Activated CD4-positive, alpha-beta T cell treated with anti-CD3 and anti-CD28 coated beads for 36 hours (primary cell): ENCODE measurements at places on chromosomes 13 and 19.
A peak's percentile ranks its signal among the peaks of the same experiment; 100 is the strongest.

- peak; percentile 60 for DNase-seq
These were observed 14.1 kb downstream of the SHANK1 start for GRCh38 chr19:50705422-50706019.

DNA sequence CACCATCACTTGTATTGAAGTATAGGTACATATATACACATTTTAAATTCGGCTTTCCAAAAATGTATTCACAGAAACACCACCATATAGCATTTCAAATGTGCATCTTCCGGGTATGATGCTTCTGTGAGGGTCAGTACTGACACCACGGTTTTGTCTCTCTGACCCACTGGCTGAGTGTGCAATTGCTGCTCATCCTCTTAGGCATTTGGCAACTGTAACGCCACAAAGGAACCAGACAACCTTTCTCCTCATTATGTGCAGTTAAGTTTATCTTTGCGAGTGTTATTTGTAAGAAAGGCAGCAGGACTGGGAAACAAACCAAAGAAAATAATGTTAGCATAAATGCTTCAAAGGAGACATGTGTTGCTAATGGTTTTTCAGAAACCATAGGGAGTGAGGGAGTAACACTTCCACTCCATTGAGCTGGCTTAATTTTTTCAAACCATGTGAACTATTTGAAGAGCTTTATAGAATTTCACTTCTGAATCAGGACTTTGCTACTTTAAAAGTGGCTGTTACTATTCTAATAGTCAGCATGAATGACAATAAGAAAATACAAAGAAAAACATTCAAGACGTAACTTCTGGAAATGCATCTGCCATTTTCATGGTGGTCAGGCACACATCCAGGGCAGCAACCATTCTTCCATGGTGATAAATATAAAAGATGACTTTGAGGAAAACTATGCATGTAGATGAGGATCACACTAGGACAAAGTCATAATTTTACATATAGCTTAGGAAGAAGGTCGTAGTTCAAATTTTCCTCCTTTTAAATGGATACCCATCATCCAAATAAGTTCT lies 423.3 kb downstream of the MZT1 start:
- no peak for DNase-seq

GRCh38 chr13:46621792-46622629 lies 69.0 kb downstream of the LRCH1 start:
- no peak for DNase-seq

GRCh38 chr13:34277936-34278335 lies 460.0 kb downstream of the RFC3 start:
- no peak for DNase-seq

DNA sequence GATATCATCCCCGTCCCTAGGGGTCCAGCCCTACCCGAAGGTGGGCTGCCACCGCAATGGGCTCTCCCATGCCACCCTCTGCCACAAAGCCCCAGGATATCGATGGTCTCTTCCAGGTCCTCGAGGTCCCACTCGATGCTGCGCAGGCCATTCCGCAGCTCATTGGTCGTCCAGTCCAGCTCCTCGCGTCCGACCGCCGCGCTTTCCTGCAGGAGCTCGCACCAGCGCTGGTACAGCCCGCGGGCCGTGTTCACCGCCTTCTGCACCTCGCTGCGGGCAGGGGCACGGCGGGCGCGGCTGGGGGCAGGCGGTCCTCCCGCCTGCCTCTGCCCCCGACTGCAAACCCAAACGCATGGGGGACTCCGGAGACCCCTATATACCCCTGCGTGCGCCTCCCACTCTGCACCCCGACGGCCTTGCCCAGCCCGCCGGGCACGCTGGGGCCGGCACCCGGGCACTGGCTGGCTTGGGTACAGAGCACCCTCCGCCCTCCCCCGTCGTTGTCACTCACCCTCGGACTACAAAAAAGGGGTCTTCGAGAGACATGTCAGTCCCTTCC lies 468 bp downstream of the STX10 start:
- DNase-seq: peak; percentile 65

DNA sequence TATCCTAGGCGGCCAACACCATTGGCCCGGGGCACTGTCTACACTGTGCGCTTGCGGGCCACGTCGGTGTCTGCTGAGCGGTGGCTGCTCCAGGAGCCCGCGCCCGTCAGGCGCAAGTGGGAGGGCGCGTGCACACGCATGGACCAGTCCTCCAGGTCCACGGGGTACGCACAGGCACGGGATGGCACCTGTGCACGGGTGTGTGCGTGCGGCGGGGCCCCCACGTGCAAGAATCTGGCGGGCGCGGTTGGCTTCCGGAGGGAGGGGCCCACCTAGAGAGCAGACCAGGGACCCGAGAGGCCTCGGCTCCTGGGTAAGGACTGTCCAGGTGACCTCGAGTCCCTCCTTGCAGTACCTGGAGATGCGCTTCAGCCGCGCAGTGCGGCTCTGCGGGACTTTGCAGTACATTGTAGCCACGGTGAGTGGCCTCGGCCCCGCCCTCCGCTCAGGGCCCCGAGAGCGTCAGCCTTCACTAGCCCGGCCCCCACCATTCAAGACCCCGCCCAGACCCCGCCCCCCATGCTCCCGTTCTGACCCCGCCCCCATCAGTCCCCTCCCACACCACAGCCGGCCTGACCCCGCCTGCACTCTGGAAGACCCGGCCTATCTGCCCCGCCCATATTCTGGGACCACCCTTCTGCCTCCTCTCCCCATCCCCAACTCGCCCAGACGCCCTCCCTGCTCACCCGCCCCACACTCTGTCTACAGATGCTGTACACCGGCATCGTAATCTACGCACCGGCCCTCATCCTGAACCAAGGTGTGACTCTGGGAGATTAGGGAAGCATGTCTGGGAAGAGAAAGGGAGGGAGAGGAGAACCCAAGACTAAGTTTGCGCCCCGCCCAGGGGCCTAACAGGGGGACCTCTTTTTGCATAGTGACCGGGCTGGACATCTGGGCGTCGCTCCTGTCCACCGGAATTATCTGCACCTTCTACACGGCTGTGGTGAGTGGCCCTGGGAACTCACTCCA lies 2.3 kb downstream of the SLC5A5 start:
- peak; percentile 89 for DNase-seq

DNA sequence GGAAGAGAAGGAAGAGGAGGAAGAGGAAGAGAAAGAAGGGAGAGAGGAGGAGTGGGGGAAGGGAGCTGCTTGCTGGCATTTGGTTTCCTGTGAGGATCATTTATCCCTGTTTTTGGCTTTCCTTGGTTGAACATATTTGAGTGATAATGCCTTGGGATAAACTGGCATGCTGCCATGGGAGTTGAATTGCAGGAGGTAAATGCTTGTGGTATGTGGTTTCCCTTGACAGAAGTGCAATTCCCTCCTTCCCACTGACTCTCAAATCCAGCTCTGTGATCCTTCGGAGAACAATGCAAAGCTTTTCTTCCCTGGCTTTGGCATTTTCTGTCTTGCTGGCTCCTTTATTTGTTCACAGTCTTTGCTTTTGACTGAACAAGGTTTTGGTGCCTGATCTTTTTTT lies 27.2 kb upstream of the CBY2 start:
- DNase-seq: no peak

DNA sequence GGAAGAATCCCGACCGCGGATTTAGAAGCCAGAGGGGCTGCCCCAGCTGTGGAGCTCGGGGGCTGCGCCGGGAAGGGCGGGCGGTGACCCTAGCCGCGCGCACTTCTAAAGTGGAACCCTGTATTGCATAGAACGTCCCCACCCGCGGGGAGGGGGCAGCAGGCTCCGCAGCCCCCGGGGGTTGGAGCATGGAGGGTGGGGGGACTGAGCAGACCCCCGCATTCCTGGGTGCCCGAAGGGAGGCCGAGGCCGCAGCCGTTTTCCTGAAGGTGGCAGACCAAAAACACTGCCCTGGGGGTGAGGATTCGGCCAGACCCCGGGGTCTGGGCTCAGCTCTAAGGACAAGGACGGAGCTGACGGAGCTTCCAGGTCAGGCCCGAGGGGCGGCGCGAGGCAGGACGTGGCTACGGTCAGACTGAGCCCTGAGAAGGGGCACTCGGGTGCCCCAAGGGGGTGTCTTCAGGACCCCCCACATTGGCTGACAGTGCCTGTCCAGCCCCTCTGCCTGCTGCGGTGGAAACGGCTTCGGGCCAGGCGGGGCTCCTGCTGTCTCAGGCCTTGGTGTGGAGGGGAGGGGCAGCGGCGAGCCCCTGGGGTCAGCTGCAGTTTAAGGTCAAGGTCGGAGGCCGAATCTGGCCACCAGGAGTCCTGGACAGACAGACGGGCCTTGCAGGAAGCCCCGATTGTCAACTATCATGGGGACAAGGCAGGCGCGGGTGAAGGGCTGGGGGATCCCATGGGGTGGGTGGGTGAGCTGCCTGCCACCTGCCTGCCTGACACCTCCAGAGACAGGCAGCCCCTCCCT lies 12.6 kb downstream of the MKNK2 start:
- DNase-seq: no peak

DNA sequence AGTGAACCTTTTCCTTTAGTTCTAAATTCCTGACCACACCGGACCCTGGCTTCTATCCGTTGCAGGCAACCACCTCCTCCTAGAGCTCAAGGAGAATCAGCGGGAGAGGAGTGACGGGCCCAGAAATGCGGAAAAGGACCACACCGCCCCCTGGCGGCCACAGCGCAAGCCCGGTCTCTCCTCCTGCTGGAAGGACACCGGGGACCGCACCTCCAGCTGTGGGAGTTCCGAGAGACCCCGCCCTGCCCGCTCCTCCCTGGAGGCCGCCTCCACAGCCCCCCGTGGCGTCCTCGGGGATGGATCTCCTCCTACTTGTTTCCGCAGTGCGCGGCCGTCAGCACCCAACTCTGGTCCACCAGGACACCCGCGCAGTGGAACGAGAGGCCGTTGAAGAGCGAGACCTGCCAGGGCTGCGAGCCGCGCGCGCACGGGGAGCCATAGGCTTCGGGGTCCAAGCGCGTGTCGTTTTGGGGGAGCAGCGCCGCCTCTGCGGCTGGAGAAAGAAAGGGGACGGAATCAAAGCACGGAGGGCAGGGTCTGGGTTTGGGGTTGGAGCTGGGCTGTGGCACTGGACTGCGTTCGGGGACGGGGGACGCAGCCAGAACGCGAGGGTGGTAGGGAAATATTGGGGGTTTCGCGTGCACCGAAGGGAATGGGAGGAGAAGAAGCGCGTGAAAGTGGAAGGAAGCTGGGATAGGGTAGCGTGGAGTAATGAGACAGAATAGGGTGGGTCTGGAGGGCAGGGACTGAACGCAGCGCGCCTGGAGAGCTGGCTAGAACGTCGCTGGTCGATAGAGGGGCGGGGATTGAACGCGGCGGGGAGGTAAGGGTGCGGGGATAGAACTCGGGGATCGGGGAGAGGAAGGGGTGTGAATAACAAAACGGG lies 2.5 kb downstream of the KLK10 start:
- peak; percentile 51 for DNase-seq

DNA sequence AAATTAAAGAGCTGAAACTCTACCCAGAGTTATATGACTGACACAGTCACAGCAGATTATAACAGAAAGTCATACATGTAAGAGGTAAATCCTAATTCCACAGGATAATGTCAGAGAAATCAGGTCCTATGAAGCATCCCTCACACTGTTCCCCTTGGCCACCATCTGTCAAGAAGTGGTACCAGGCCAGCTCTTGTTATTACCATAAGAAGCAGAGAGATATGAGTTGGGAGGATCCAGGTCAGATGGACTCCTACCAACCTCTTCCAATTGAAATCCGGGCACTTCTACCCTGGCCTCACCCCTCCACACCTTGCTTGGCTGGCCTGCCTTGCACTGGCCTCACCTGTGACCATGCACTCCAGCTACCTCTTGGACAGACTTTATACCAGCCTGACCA lies 353.2 kb downstream of the DNAJC15 start:
- DNase-seq: no peak

GRCh38 chr13:29318741-29319140 lies 276.7 kb downstream of the SLC7A1 start:
- DNase-seq: no peak

DNA sequence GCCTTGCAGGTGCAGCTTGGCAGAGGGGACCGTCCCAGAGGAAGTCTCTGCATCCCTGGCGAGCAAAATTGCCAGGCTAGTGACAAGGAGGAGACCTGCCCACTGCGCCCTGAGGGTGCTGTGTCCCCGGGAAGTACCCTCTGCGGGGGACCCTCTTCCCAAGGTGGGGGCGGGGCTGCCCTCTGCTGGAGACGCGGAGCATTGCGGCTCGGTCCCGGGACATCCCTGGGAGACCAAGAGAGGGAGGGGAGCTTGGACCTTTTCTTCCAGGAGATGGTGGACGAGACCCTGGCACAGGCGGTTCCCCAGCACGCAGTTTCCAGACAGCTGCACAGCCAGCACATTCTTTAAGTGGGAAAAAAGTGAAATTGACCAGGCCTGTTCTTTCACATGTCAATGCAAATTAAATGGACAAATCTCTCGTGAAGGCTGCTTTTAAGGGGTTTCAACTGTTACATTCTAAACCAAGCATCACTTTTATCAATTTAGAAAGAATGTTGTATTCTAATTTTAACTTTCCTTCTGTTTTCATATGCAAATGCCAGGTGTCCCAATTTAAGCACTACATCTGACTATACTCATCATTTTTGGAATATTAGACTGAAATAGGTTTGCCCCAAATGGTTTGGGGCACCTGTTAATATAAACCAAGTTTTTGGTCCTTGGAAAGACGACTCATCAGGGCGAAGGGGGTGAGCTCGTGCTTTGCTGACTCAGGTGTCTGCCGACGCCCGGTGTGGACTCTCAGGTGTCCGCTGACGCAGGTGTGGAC lies 60.7 kb downstream of the MCF2L start:
- peak; percentile 75 for DNase-seq

- no peak for DNase-seq
These were observed 10.0 kb downstream of the IQCN start for GRCh38 chr19:18264137-18264854.

- DNase-seq: no peak
These were observed 6.9 kb downstream of the ZNF787 start for GRCh38 chr19:56114051-56114777.

GRCh38 chr13:21677075-21677623 lies 6.3 kb downstream of the FGF9 start:
- DNase-seq: no peak

DNA sequence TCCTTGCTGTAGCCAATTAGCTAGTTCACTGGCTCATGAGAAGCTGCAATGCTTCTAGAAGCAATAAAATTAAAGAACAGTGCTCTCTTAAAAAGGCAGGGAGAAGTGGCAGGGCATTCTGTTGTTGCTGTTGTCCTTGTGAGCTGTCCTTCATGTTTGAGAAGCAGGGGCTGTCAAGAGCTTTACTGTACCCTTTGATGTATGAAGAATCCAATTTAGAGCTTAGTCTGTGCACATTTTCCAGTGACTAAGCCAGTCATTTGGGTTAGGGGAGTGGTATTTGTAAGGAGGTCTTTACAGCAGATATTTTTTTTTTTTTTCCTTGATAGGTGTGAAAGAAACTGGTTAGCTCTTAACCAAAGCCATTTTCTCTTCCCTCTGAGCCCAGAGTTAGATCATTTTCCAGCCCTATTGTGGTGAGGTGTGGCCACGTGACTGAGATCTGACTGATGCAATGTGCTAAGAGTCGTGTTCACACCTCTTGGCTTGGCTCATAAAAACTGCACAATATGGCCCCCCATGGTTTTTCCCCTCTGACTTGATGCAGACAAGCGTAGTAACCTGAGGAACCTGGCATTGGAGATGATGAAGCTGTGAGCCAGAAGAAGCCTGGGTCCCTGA lies 309.6 kb upstream of the TMTC4 start:
- DNase-seq: no peak

GRCh38 chr19:45115809-45116615 lies 23.0 kb downstream of the PPP1R37 start:
- no peak for DNase-seq
